Eye (tissue), 1 donor: ENCODE measurements at places on chromosomes 12 and 14.
A peak's percentile ranks its signal among the peaks of the same experiment; 100 is the strongest.

- DNase-seq, result no peak
Measured at GRCh38 chr14:104470588-104470987, 109.0 kb upstream of the C14orf180 start.

GRCh38 chr12:51973560-51973959 lies 22.1 kb downstream of the ACVR1B start:
- no peak for DNase-seq

- no peak for DNase-seq
Measured at GRCh38 chr12:66387117-66387516, 84.8 kb downstream of the HELB start.

GRCh38 chr14:105495990-105496830 lies 5.2 kb downstream of the TEDC1 start:
- no peak for DNase-seq

- no peak for DNase-seq
Measured at GRCh38 chr14:56147986-56148901, 30.0 kb downstream of the PELI2 start.

DNA sequence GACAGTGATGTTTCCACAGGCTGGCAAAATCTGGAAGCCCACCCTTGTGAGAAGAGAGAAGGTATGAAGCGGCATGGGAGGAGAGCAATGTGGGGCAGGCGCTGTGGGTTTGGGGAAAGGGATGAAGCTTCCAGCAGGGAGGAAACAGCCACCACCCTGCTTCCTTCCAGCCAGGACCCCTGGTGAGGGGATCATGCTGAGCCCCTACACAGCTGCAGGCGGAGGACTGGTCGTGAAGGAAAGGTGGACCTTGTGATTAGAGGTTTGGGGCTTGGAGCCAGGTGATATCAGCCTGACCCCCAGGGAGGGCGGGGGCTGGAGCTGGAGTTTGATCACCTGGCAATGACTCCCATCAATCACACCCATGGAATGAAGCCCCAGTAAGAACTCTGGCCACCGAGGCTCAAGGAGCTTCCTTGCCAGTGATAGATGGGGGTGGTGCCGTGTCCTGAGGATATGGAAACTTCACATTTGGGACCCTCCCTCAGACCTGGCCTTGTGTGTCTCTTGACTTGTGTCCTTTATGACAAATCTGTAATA lies 48.6 kb downstream of the RIMBP2 start:
- no peak for DNase-seq

DNA sequence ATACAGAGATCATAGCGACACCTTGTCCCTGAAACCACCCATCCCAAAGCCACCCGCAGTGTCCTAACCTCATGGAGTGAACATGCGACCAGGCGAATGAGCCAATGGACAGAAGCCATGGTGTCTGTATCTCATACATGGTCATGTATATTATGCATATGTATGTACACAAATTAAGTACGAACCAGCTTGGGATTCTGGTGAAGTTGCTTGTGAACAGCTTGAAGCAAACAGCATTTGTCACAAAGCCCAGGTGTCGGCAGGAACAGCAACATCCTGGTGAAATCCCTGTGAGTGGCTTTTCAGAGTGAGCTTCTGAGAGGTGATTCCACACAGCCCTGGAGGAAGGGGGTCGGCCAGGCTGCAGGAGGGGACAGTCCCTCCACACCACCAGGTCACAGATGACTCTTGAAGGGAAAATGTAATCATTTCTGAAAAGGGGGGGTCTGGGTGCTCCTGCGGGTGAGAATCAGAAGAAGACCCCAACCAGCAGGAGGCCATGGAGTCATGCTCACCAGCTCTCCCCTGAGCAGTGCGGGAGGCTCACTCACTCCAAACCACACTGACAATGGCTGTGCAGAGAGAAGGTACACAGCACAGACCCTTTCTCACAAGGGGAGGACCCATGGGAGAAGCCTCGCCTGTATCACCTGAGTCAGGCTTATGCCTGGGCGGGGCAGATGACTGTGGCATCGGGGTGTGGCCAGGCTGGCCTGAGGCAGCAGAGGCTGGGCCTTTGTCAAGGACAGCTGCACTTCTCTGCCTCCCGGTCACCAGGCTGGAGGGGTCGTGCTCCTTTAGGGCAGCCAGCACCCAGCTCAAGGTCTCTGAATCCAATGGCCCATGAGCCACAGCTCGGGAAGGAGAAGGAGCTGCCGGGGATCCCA lies 14.3 kb downstream of the CHGA start:
- DNase-seq, result no peak

GRCh38 chr14:104892531-104893434 lies 27.7 kb downstream of the CEP170B start:
- no peak for DNase-seq

DNA sequence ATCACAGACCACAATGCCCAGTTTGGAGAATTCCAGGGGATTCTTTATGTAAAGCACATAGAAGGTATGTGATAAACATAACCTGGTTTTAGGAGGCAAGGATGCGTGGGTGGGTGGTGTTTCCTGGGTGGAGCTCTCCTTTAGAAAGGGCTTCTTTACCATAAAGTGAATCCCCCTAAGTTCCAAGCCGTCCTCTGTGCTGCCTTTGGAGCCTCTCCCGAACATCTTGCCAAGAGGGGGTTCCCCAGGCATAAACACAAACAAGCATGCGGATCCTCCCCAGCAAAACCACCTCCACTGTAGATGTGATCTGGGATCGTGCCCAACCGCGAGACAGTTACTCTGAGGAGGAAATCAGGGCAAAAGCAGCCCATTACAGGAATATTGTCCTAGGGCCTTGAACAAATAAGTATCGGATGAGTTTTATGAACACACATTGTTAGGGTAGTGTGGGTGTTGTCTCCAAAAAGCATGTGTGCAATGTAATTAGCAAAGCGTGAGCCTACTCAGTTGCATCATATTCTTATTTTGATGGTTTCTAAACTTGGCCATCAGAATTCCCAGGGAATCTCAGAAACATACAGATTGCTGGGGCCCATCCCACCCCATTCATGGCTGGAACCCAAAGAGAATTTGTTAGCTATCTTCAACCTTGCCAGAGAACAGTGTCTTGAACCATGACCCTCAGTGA lies 48.8 kb upstream of the CORO1C start:
- no peak for DNase-seq

- peak; percentile 57 for DNase-seq
Measured at GRCh38 chr12:53966385-53967133, 6.4 kb upstream of the HOXC11 start.

DNA sequence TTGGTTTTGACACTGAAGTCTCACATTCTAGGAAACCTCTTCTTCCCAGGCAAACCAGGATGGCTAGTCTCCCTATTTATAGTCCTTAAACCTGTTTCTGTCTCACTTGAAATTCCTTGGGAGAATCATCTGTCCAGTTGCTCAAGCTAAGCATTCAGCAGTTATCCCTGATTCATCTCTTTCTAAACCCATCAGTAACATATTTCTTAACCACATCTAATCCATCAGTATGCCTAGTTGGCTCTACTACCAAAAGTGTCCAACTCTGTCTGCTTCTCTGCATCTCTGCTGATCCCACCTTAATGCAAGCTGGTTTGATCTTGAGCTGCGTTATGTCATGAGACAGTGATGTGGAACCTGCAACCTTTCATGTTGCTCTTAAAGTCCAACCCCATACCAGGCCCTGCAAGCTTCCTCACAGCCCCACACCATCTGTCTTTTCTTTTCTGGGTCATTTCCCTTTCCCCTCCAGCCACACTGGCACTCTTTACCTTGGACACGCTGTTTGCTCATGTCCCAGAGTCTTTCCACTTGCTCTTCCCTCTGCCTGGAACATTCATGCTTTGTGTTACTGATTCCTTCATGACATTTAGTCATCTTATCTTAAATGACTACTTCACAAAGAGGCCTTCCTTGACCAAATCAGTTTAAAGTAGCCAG lies 380.8 kb upstream of the RGS6 start:
- DNase-seq, result peak; percentile 58
